Activated B cell treated with CpG ODN at 0.5 μM for 24 hours (primary cell): ENCODE measurements at places on chromosomes 13 and 19. TPM values are rescaled to one million over a fixed set of nuclear protein-coding genes. Genes with fewer than 3 reads are reported as not detected.

- DNase-seq, result no peak
Observed at GRCh38 chr13:60716313-60716712, 319.3 kb downstream of the TDRD3 start.

DNA sequence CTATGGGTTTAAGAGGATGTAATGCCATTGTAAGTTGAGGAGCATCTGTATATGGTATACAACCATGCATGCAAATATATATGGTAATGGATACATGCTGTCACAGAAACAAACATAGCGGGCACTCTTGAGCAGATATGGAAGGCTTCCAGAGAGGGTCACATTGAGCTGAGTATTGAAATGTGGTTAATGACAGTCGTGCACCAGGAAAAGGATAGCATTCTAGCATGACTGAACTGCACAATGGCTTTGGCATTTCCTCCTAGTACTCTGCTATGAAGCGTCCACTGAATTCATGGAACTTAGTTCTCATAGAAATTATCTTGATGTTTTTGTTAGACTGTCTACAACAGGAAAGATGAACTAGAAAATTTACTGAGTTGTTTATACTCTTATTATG, 25.2 kb downstream of the DGKH start:
- DNase-seq, result no peak

CALR3 gene
- total RNA-seq, result not detected in 2 replicates

- no peak for DNase-seq
Observed at GRCh38 chr13:46004491-46004890, 48.1 kb downstream of the ZC3H13 start.

EPN1 gene
- total RNA-seq, result 56.6 and 65.2 TPM in 2 replicates

PPP1R15A gene
- 115 and 123 TPM in 2 replicates for total RNA-seq

DNA sequence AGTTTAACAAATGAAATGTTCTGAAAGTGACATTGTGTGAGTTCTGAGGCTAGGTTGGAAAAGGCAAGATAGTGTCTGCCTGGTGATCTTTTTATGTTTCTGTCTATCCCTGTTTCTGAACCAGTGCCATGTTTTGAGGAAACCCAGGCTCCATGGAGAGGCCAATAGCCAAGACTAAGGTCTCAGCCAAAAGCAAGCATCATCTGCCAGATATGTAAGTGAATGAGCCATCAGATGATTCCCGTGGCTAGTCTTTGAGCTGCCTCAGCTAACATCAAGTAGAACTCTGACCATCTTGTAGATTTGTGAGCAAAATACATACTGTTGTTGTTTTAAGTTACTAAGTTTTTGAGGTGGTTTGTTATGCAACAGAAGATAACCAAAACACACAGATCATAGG, 19.6 kb upstream of the CCNA1 start:
- DNase-seq, result no peak

DNA sequence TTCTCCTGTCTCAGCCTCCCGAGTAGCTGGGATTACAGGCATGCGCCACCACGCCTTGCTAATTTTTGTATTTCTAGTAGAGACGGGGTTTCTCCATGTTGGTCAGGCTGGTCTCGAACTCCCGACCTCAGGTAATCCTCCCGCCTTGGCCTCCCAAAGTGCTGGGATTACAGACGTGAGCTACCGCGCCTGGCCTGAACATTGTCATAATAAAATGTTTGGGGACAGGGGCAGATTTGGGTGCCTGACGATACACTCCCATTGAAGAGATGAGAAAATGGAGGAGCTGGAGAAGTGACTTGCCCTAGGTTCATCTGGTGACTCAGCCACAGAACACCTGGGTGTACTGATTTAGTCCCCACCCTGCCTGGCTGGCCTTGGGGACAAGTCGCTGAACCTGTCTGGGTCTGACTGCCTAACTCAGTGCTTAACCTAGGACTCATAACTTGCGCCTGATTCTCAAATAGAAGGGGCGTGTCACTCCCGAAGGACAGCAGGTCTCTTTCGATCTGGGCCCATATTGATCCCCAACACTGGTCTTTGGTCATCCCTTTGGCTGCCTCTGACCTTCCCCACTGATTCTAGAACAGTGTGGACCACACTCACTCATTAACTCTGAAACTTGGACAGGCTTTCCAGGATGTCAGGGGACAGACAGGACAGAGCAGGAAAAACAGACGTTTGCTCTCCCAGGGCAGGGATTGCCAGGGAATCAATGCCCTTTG, 7.6 kb upstream of the BICRA start:
- DNase-seq, result no peak

GRCh38 chr13:25301347-25302113, at the start of gene NUP58:
Gene NUP58 (plus strand): TSS chr13:25301625. CDS start chr13:25301774, 149 bp downstream.
- peak; percentile 89 for DNase-seq

DNA sequence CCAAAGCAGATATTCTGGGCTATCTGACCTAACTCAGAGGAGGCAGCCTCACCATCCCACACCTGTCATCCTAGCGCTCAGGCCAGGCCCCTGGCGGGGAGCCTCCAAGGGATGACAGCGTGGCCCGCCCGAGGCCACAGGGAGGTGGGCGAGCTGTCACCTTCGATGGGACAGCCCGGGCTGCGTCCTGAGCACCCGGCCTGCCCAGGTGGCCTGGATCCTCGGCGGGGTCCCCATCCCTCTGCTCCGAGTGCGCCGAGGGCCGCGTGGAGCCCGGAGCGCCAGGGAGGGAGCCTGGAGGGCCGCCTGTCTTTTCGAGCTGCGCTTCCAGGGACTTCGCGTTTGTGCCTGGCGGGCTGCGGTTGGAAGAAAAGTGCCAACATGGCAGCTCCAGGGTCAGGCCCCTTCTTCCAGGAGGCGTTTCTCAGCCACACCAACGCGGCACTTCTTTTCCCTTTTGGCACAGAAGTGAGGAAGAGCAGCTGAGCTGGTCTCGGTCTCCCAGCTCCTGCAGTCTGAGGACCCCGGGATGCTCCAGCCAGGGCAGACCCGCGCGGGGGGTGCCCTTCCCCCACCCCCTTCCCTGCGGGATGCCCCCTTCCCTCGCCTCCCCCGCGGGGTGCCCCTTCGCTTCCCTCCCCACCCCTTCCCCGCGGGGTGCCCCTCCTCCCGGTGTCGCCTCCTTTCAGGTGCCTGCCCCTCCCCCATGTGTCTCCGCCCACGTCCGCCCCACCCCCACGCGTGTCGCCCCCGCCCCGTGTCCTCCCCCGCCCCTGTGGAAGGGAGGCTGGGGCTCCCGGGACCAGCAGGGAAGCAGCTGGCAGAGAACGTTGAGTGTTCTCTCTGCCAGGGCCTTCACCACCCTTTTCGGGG, 42.3 kb downstream of the GJA3 start:
- no peak for DNase-seq
